ENCODE measurements at places on chromosomes 11 and 22. TPM values are rescaled to one million over a fixed set of nuclear protein-coding genes. Genes with fewer than 3 reads are reported as not detected.

GRCh38 chr11:96342014-96342960 is 708 bp downstream of the MAML2 start:
- no peaks in the 10 kb centered on the region for H3K36me3 ChIP-seq
- H3K27me3 ChIP-seq: no peaks in the 10 kb centered on the region
- H3K27ac ChIP-seq: peak overlapping the region; percentile 80
- peak overlapping the region; percentile 84 for H3K4me3 ChIP-seq
- DNase-seq: no peak

DNA sequence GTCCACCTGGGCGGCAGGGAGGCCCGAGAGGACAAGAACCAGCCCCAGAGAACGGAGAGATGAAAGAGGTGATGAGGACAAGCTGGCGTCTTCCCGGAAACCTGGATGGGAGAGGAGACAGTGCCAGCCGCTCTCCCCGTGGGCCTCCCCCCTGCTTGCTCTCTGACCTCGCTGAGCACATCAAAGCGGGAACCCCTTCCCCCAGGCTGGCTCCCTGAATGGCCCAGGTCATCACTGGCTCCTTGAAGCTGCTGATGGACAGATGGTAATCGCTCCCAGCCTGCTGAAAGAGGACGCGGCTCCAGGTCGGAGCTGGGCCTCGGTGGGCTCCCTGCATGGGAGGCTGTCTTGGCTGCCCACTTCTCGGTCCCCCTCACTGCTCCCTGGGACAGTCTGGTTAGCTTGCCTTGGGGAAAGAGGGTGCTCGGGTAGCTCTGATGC is 18.4 kb downstream of the RPUSD4 start:
- H3K27ac ChIP-seq: peak overlapping the region; percentile 52
- H3K4me3 ChIP-seq: peak overlapping the region; percentile 1
- no peaks in the 10 kb centered on the region for H3K27me3 ChIP-seq
- H3K36me3 ChIP-seq: peaks cover 8% of the 10 kb centered on the region
- H3K4me1 ChIP-seq: peaks cover 61% of the 10 kb centered on the region

HSPA8 gene
- polyA plus RNA-seq: 861 TPM

- H3K4me1 ChIP-seq: peaks cover 7% of the 10 kb centered on the region
- H3K27ac ChIP-seq: no peak overlapping the region
- no peak for DNase-seq
- H3K36me3 ChIP-seq: no peaks in the 10 kb centered on the region
Measured at GRCh38 chr11:35621620-35622019, 3.4 kb downstream of the FJX1 start.

GRCh38 chr11:44223238-44223637 is 86.7 kb downstream of the ALX4 start:
- DNase-seq: no peak
- H3K4me3 ChIP-seq: no peak overlapping the region
- no peak overlapping the region for H3K27ac ChIP-seq
- H3K27me3 ChIP-seq: no peaks in the 10 kb centered on the region

DNA sequence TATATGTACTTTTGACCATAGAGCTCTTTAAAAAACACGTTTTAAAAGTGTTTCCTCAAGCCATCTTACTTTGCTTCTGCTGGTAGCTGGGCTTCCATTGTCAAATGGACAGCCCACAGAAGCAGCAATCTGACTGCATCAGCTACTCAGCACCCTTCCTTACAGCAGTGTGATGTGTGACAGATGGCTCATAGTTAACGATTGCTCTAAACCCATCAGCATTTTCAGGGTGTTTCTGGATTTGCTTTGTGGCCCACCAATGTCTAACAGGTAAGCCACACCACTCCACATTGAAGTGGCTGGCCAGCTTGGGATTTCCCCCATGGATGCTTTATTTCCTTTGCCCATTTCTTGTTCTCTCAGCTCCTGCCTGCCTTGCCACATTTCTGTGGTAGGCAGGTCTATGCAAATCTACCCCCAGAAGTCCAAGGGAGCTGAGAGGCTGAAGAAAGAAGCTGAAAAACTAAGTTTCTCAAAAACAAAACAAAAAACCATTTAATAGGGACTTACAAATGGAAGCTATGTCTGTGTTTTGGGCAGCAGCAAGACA is 7.3 kb upstream of the FAR1 start:
- H3K4me1 ChIP-seq: no peaks in the 10 kb centered on the region
- no peak for DNase-seq
- no peak overlapping the region for H3K4me3 ChIP-seq
- no peaks in the 10 kb centered on the region for H3K27me3 ChIP-seq
- no peak overlapping the region for H3K27ac ChIP-seq
- no peaks in the 10 kb centered on the region for H3K36me3 ChIP-seq

Data from HepG2 (cell line).